Pulmonary artery endothelial cell (primary cell): ENCODE measurements at places on chromosomes 1 and 21. TPM values are rescaled to one million over a fixed set of nuclear protein-coding genes. Genes with fewer than 3 reads are reported as not detected.

DNA sequence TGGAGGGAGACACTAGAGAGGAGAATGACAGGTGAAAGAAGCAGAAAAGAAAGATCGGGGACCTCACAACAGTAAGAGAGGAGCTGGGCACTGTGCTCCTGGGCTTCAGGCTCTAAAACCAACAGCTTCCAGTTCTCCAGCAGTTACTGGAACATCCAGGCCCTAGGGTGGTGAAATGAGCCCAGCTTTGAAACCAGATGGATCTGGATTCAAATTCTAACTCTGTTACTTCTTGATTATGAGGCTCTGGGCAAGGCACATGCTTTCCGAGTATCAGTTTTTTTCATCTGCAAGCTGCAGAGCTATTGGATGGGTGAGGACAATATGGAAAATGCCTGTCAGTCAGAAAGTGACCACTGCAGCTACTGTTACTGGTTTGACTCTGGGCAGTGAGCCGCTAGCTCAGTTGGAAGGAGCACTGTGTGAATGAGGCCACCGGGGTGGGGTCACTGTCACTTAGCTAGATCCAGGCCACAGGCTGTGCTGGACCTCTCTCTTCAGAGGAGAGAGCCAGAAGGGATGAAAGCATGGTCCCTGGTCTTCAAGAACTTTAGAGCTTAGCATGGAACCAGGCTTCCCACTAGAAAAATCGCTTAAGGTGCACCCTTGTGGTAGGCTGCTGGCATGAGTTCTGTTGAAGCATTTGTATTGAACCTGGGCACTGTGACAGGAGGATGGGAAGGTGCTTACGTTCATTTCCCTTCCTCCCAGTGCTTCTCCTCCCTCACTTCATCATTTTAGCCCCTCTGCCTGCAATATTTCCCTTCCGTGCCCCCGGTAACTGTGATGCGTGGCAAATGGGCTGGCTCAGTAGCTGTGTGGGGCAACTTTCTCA is 12.2 kb downstream of the PLEKHO1 start:
- no peak for DNase-seq

DNA sequence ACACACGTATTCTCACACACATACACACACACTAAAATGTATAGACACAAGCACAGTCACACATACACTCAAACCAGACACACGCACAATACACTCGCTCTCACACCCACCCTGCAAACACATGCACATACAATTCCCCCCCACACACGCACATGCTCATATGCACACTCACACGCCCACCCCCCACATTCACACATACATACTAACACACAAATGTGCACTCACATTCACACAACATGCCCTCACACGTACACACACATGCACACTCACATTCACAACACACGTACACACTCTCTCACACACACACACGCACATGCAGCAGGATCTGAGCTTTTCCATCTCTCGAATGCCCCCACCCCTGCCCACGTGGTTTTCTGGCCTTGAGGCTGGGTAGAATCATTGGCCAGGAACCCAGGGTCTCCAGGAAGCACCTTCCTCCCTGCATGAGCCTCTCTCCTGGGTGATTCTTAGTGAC is 589.7 kb downstream of the PTPRU start:
- DNase-seq = no peak

DNA sequence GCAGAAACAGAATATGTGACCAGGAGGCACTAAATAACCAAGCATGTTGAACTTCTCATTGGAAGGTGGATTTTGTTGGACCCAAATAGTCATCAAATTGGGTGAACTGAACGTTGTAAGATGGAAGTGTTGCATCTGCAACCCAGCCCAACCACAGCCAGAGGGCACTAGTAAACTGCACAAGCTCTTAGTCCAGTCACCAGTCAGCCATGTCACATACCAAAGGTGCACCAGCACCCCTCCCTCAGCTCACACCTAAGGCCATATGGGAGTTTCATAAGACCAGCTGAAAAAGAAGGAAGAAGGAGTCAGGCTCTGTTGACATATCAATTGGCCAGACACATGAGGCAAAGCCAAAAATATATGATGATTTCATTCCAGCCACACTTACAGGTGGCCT is 481.7 kb upstream of the NR5A2 start:
- no peak for DNase-seq

DNA sequence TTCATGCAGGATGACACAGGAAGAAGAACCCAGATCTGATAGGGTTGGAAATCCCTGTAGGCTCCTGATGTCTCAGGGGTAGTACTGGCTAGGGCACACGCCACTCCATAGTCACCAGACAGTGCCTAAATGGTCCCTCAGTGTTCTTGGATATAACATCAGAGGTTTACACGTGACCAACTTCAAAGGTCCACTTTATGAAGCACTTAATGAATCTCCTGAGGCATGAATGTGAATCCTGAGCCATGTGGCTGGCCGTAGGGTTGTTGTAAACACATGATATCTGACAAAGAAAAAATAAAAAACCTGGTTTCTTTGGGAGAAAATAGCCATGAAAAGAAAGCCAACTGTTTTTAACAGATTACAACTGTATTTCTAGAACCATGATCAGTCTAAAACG is 27.5 kb downstream of the SLC6A17 start:
- DNase-seq = no peak

DNA sequence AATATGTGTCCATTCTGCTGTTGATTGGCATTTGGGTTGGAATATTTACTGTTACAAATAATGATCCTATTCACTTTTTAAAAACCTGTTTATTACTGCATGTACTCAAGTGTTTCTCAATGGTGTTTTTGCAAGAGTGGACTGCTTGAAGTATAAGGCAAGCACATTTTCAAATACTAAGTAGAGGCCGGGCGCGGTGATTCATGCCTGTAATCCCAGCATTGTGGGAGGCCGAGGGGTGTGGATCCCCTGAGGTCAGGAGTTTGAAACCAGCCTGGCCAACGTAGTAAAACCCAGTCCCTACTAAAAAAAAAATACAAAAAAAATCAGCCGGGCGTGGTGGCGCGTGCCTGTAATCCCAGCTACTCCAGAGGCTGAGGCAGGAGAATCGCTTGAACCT is 276.9 kb upstream of the ADGRL4 start:
- DNase-seq = no peak

- DNase-seq = peak; percentile 30
These were observed 57.8 kb downstream of the SLC35D1 start for GRCh38 chr1:66996018-66996682.

DNA sequence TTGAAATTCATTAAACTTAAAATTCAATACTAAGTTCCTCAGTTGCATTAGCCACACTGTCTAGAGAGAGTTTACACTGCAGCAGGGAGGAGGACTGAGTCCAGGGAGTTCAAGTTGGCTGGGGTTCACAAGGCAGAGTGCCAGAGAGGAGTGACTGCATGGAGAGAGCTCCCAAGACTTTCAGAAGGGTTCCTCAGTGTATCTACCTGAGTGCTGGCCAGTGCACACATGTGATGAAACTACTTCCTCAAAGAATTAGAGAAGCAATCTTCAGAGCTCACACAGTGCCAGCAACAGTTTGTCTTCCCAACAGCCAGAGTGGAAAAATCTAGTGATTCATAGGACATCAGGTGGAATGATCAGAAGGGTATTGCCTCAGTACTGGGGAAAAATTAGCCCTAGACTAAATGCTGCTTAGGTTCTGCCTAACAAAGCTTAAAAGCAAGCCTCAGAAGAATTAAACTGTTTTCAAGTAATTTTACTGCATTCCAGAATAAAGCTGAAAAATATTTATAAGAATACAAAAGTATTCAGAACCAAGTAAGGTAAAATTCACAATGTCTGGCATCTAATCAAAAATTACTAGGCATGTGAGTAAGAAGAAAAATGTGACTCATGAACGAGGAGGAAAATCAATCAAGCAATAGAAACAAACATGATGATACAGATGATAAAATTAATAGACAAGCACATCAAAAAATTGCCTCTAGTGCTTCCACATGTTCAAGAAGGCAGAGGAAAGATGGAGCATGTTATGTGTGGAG is 10.4 kb upstream of the WNT3A start:
- no peak for DNase-seq

DNA sequence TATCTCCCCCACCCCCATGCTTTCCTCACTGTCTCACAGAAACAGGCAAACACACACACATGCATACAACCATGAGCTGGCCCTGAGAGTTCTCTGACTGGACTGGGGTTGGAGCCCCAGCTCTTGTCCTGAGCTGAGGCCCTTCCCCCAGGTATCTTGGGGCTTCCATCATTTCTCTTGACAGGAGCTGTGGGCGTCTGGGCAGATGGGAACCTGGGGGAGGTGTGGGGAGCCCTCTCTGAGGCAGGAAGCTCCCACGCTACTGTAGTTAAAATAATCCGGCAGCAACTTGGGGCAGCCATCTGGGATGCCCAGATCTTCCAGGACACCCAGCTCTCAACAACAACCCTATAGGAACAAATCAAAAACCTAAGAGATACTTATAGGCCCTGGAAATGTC is 2.7 kb upstream of the KIF21B start:
- no peak for DNase-seq

- peak; percentile 11 for DNase-seq
These were observed 61.3 kb downstream of the B3GALNT2 start for GRCh38 chr1:235442788-235443429.

The OLIG2 gene
- not detected in 2 replicates for total RNA-seq

The TMPRSS15 gene
- not detected in 2 replicates for total RNA-seq

The LYSMD1 gene
- total RNA-seq = 3.1 and 5.6 TPM in 2 replicates

The THEM5 gene
- total RNA-seq = not detected in 2 replicates
